ENCODE measurements at places on chromosomes 4 and X.
A peak's percentile ranks its signal among the peaks of the same experiment; 100 is the strongest.

- DNase-seq: peak; percentile 70
These were observed 11.2 kb upstream of the PDGFRA start for GRCh38 chr4:54217642-54218495.

- peak; percentile 66 for DNase-seq
These were observed 233.6 kb upstream of the RPS6KA3 start for GRCh38 chrX:20500171-20500865.

DNA sequence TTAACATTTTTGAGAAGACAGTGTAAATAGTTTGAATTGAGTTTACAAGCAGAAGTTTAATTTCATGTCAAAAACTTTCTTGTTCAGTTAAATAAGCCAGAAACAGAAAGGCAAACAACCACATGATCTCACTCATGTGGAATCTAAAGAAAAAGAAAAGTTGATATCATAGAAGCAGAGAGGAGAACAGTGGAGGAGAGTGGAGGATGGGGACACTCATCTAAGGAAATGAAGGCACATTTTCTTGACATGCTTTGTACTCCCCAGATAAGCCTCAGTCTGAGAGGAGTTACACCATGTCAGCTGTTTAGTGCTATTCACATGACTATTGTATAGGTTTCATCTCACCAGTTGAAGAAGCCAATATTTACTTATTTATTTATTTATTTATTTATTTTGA is 13.5 kb downstream of the SNCA start:
- DNase-seq: no peak

DNA sequence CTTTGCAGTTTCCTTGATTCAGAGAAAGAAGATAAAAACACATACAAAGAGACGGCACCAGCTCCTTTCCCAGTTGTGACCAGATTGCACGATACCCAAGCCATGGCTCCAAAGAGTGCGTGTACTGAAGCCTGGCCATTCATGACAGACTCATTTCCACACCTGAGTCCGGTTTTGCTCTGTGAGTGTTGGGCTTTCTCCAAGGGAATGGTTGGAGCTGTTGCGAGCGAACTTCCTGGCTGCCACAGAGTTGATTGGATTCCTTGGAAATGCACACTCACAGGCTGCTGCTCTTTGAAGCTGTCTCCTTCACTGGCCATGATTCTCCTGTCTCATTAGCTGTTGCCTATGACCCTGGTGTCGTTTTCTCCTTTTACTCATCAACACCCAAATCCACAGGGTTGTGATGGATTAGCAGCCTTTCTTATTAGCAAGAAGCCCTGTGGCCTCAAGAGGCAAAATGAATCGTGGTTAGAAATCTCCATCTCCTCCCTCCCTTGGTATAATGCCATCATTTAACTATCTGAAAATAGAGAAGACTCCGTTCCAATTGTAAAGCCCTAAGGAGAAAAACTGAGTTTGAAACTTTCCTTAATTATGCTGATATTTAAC is 43.9 kb upstream of the BBS12 start:
- DNase-seq: peak; percentile 60

DNA sequence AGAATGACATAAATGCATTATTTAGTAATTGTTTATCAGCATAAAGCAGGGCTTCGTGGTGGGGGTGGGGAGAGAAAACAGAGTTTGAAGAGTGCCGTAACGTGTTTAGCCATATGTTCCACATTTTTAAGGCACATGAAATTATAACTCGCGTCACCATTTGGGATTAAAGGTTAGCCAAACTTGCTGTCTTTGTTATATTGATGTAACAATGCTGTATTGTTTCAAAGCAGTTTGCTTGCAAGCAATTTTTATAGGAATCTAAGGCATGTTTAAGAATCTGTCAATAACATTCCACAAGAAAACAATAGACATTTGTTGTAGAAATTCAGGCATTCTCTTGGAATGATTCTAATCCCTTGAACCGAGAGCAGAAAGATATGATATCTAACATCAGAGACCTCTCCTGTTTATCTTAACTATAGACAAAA is 78.3 kb downstream of the CLDN22 start:
- DNase-seq: no peak

DNA sequence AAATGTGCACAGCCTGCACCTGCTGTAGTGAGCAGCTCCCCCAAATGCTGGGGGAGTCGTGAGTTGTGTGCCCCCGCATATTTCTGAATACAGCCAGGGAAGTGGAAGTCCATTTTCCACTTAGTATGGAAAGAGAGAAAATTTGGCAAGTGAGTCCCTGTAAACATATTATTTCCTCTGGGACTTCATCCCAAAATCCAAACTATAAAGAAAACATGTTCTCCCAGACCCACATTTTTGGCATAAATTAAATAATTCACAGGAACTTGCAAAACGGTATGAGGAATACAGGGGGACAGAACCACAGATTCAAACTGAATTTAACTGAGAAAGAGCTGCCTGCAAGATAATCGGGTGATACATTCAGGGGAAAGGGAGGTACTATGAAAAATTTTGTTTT is 107.2 kb downstream of the GPR143 start:
- no peak for DNase-seq

DNA sequence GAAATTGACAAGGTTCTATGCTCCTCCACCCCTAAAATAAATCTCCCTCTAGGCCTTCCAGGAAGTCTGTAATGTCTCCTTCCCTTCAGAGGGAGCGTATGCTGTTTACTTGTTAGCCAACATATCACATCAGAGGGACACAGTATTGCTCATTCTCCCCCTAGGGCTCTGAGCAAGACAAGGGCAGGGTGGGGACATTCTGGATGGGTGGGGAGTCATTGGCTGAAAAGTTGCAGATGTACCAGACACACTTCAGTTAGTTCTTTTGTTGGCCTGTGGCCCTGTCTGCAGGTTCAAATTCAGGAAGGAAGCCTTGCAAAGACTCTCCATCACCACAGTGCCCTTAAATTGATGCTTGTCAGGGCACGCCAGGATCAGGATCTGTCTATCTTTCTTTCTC is 106.3 kb upstream of the TEX13D start:
- peak; percentile 21 for DNase-seq

DNA sequence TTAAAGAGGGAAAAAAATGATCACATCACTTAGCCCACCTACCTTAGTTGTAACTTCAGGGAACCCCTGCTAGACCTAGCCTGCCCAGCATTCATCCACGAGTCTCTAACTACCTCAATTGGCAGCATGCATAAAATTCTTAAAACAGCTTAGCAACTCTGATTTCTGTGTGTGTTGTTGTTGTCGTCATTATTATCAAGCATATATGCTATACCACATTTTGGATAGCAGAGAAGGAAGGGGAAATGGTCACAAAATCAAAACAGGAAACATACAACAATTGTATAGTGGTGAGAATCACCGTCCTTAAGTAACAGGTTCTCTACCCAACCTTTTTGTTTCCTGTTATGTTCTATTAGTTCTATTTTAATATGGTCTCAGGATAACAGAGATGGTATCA is 2.7 kb upstream of the ACOT9 start:
- no peak for DNase-seq

DNA sequence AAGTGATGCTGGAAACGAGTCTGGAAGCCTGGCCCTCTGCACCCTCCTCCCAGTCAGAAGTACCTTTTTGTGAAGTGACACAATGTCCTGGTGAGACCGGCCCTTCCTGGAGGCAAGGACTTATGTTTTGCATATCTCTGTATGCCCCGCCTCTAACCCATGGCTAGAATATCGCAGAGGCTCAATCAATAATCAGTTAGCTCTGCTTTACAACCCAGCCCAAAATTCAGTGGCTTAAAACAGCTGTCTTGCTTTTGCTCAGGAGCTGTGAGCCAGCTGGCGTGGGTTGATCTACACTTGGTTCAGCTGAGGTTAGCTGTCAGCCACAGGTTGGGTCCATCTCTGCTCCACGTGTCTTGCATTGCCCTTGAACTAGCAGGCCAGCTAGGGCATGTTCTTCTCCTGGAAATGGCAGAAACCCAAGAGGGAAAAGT is 98.8 kb upstream of the METTL14 start:
- no peak for DNase-seq

GRCh38 chr4:81499840-81500239 is 28.1 kb upstream of the RASGEF1B start:
- no peak for DNase-seq

Data from activated CD4-positive, alpha-beta T cell treated with anti-CD3 and anti-CD28 coated beads, Interleukin-10, Interleukin-2, amounts not matched to agents 100 ng/mL and 50 ng/mL, durations not matched to agents 16 hours and 8 hours (primary cell).